Right lobe of liver (tissue), 6 donors: ENCODE measurements at places on chromosomes 7 and 10. TPM values are rescaled to one million over a fixed set of nuclear protein-coding genes. Genes with fewer than 3 reads are reported as not detected.

PPP3CB gene
- total RNA-seq = 13.6 TPM

THSD7A gene
- 1.3 TPM for total RNA-seq

SPRN gene
- 0.11 TPM for total RNA-seq

WNT8B gene
- not detected for total RNA-seq

AUTS2 gene
- 18.6 TPM for total RNA-seq

MMP21 gene
- total RNA-seq = 0.16 TPM

CPEB3 gene
- total RNA-seq = 5.7 TPM

INA gene
- total RNA-seq = not detected

ADRA2A gene
- total RNA-seq = 0.86 TPM

DNA sequence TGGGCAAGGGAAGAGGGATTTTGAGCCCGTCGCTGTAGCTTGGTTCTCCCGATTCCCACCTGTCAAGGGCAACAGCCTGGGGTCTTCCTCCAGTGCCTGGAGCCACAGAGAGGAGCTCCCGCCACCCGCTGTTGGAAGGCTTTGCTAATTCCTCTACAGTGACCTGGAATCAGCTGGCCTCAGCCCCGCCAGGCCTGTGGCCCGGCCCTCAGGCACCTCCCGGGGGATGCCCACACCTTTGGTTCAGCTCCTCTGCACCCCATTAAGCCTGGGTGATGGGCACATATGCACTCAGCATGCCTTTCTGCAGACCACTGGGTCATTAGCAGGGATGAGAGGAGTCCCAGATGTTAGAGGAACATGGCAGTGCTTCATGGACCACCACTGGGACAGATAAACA is 121.4 kb upstream of the MKI67 start:
- DNase-seq = no peak

GRCh38 chr7:83517035-83517700 is 131.8 kb downstream of the SEMA3E start:
- no peak for DNase-seq

DNA sequence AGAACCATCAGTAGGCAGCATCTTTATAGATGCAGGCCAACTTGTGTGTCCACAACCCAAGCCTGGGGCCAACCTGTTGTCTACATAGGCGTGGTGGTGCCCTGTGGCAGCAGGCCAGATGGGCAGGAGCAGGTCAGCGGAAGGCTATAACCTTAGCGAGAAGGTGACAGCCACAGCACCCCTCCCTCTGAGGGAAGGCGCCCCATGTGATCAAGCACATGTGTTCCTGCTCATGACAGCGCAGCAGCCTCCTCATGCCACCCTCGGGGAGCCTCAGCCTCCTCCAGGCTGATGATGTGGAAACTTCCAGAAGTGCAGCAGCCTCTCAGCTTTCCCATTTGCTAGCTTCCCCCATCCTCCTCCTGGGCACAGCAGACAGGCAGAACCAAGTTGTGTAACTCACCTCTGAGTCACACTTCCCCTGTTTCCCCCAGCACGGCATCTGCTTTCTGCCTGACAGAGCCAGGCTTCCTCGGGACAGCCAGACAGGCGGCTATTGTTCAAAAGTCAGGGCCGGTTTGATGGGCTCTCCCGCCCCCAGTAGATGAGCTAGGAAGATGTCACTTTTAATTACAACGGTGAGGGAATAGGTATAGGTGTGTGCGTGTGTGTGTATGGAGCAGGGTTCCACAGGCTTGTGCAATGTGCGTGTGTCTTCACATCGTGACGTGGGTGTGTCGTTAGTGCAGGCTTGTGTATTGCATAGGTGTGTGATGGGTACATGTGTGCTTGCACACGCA is 312.0 kb upstream of the ZMIZ1 start:
- peak; percentile 86 for DNase-seq

DNA sequence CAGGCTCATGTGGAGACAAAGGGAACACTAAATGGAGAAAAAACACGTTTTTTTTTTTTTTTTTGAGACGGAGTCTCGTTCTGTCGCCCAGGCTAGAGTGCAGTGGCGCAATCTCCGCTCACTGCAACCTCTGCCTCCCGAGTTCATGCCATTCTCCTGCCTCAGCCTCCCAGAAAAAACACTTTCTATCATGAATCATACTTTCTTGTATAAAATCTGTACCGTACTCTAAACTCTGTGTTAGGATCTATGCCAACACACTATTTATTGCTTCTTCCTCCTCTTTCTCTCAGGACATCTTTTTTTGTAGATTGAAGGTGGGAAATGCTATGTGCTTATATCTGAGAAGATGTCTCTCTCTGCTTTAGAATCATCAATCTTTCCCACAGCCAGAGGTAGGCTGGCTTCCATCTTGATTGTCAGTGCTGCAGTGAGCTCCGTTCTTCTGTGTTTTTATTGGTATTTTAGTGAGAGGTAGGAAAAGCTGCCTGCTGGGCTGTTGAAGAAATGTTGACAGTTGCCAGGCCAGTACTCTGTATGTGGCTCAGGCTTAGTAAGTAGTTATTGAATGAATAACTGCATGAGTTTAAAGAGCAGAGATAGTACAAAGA is 101.1 kb downstream of the GPR85 start:
- no peak for DNase-seq

GRCh38 chr7:2093215-2093842 is 139.4 kb downstream of the MAD1L1 start:
- DNase-seq = no peak

- DNase-seq = no peak
Observed at GRCh38 chr7:122140918-122141317, 3.1 kb downstream of the AASS start.

DNA sequence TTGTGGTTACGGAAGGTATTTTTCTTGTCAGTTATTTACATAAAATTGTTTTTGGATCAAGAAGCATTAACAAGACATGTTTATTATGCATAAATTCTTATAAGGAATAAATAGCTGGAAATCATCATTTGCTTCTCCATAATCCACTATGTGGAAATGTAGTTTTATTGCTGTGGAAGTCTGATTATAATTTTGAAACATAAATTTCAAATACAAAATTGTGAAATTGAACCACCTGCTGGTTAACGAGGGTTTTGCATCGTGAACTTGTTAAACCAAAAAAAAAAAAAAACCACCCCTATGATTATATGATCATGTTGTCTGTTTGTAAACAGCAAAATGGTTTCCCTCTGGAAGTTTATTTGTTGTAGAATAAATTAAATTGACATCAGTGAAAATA is 25.9 kb downstream of the ABRAXAS2 start:
- no peak for DNase-seq

DNA sequence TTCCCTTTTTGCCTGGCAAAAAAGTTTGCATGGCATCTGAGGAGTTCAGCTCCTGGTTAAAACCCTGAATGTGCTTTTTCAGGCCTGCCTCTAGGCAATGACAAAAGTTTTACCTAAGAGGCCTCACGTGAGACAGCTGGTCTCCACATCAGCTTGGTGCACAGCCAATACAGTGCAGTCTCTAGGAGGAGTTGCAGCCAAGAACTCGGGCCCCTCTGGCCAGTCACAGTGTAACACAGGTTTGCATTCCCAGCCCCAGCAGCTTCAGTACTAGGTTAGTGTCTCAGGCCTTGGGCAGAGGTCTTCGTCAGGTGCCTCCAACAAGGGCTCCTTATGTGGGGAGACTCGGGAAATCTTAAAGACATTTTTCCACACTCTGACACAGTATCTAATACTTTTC is 771.7 kb downstream of the SORCS1 start:
- no peak for DNase-seq

GRCh38 chr10:79239275-79239779 is 107.9 kb upstream of the PPIF start:
- DNase-seq = peak; percentile 76

- DNase-seq = no peak
Observed at GRCh38 chr10:37976880-37977203, 395 bp upstream of the ZNF25 start.

DNA sequence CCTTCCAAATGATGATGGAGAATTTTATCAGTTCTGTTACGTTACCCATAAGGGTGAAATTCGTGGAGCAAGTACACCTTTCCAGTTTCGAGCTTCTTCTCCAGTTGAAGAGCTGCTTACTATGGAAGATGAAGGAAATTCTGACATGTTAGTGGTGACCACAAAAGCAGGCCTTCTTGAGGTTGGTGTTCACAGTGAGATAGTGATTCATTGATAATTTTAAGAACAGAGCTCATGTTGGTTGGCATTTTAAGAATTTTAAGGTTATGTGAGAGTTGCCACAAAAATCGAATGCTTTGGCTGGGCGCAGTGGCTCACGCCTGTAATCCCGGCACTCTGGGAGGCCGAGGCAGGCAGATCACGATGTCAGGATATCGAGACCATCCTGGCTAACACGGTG is 25.9 kb downstream of the TAX1BP1 start:
- no peak for DNase-seq

- DNase-seq = no peak
Observed at GRCh38 chr7:133763076-133763640, 364.0 kb upstream of the LRGUK start.

DNA sequence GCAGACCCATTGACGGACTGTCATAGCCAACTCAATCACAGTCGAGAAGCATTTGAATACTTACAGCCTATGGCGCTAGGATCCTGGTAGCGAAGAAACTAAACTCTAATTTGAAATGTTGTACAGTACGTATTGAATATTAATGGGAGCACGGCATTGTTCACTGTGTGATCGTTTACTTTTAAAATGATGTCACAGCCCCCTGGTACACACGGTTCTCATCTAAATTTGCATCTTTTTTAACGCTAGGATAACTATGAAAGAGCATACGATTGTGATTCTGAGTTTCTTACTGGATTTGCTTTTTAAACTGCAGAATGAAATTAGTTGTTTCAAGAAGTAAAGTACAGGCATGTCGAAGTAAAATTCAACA is 895 bp upstream of the NAPEPLD start:
- DNase-seq = no peak

- no peak for DNase-seq
Observed at GRCh38 chr7:23783115-23783514, 73.1 kb downstream of the STK31 start.

DNA sequence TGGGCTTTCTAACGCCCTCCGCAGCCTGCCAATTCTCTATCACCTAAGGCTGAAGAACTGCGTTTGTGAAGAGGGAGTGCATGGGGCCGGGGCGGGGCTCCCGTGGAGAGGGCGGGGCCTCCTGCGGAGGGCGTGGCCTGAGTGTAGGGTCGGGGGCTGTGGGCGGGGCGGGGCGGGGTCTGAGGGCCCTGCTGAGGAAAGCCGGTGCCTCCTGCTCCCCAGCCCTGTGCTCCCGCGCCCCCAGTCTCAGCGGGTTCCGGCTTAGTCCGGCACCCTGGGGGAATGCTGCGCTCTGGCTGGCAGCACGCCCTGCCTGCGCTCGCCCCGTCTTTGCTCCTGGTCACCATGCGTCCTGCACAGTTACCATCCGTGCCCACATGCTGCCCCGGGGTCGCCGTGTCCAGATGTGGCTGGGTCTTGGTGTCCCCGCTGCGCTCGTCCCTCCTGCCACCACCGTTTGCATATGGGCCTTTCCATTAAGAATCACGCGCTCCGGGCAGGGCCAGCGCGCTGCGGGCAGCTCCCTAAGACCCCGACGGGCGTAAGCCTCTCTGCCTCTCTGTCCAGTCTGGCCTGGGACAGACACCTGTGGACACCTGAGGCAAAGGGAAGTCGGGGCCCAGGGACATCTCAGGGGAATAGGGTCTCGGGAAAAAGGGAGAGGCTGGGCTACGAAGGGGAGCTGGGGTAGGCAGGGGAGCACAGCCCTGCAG is 144.0 kb upstream of the RET start:
- DNase-seq = no peak

DNA sequence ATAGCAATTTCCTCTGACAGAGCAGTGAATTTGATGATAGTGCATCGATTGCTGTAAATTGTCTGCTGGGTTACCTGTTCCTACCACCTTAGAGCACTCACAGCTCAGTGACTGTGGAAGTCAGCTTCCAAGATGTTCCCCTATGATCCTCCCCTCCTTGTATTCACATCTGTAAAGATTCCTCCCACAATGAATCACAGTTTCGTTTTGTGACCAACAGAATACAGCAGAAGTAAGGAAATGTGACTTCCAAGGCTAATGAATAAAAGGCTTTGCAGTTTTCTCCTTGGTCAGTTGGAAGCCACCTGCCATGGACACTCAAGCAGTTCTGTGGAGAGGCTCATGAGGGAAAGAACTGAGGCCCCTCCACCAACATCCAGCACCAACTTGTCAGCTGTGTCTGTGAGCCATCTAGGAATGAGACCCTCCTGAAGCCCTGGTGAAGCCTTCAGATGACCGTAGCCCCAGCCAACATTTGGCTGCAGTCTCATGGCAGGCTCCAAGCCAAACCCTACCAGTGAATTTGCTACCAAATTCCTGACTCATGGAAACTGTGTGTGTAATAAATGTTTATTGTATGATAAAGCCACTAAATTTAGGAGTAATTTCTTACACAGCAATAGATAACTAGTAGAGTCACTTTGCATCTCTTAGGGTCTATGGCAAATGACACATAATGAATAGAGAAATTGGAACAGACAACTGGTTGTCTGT is 309.5 kb upstream of the NPVF start:
- DNase-seq = no peak

GRCh38 chr10:17476073-17476472 is 21.7 kb upstream of the ST8SIA6 start:
- no peak for DNase-seq
